ENCODE measurements at places on chromosomes 6 and 20. TPM values are rescaled to one million over a fixed set of nuclear protein-coding genes. Genes with fewer than 3 reads are reported as not detected.

Gene OPRM1
- 1.2 TPM for total RNA-seq

Gene MRAP2
- total RNA-seq = 7.7 TPM

Gene DCDC2
- 2.4 TPM for total RNA-seq

Gene BNIP5
- total RNA-seq = under 0.01 TPM

Gene BTNL2
- not detected for total RNA-seq

Gene SLC32A1
- 7.7 TPM for total RNA-seq

Gene ASIP
- total RNA-seq = not detected

Gene CTAGE9
- not detected for total RNA-seq

Gene EPHA7
- total RNA-seq = 65.6 TPM

Gene TGM2
- total RNA-seq = 3.3 TPM

Gene IP6K3
- total RNA-seq = not detected

Gene HSPA12B
- total RNA-seq = 2.4 TPM

Gene SAMD5
- total RNA-seq = 11.8 TPM

Gene BMP7
- 9.4 TPM for total RNA-seq

Gene CCR6
- not detected for total RNA-seq

Gene MSH5
- 2.9 TPM for total RNA-seq

Gene TINAG
- total RNA-seq = 0.41 TPM

Gene BHLHE23
- total RNA-seq = not detected

Gene MLIP
- 11.8 TPM for total RNA-seq

Gene STXBP5
- 138 TPM for total RNA-seq

Gene ADGRF4
- total RNA-seq = not detected

Gene ALDH8A1
- 3.3 TPM for total RNA-seq

Gene HLA-DOA
- 0.82 TPM for total RNA-seq

Gene ARFGAP1
- 25.3 TPM for total RNA-seq

Gene CFAP61
- total RNA-seq = 2.0 TPM

Gene GABRR1
- not detected for total RNA-seq

Gene CDSN
- not detected for total RNA-seq

Gene CALHM5
- 0.41 TPM for total RNA-seq

Gene KHDC1
- 2.9 TPM for total RNA-seq

Gene CGA
- not detected for total RNA-seq

Gene MUC21
- total RNA-seq = not detected

Gene SLC17A2
- not detected for total RNA-seq

Gene PKIB
- total RNA-seq = 4.1 TPM

Gene MOXD1
- 15.9 TPM for total RNA-seq

Gene CDYL
- 24.1 TPM for total RNA-seq
